Iris pigment epithelial cell (primary cell): ENCODE measurements at places on chromosomes 13 and 19.

DNA sequence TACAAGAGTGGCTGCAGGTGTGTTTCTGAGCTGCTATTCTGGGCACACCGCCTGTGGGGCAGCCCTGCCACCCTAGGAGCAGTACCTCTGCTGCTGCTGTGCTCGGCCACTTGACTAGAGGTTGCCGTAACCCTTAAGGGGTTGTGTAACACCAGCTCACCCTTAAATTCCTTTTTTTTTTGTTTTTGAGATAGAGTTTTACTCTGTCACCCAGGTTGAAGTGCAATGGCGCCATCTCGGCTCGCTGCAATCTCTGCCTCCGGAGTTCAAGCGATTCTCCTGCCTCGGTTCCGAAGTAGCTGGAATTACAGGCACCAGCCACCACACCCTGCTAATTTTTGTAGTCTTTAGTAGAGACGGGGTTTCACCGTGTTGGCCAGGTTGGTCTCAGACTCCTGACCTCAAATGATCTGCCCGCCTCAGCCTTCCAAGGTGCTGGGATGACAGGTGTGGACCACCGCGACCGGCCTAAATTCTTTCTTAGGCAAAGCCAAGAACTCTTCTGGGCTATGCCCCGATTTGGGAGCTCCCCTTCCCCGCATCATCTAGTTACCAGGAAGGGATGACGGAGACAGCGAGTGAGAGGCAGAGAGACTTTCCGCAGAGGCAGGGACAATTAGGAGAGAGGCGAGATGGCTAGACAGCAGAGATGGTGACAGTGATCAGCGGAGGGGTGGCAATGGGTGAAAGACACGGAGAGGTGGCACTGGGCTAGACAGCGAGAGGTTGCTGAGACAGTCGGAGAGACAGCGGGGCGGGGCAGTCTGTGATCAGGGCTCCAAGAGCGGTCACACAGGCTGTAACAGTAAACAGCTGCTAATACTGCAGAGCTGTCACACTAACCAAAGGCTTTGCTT, 4.4 kb upstream of the LILRA5 start:
- no peak for DNase-seq

GRCh38 chr19:50461066-50461875, 15.0 kb upstream of the EMC10 start:
- peak; percentile 71 for DNase-seq

GRCh38 chr13:43522788-43523187, 264.0 kb downstream of the ENOX1 start:
- DNase-seq = peak; percentile 35

- peak; percentile 55 for DNase-seq
Observed at GRCh38 chr19:35828692-35829301, 16.2 kb upstream of the PRODH2 start.

DNA sequence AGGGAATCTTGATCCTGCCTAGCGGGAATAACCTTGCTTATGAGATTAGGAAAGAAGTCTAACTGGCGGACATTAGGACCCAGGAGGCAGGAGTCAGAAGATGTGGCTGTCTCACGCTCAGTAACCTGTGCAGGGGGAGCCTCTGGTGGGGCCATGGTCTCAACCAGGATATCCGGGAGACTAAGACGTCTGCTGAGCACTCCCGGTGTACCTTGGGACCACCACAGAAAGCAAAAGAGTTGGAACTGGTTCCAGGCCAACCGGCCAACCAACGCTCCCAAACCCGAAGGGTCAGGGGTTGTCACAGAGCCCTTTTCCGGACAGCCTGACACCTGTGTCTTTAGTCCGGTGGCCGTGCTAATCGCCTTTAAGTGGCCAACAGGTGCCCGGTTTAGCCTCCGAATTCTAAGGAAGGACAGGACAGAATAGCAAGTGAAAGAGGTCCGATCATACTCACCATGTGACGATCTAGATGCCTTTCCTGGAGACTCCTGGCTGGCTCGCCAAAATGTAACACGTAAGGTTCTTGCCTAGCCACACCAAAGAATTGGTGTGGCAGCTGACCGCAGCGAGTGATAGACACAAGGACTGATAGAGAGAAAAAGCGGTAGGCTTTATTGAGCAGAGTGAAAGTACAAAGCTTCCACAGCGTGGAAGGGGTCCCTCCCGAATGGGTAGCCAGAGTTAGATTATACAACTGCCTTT, 103.9 kb upstream of the DIAPH3 start:
- DNase-seq = peak; percentile 4

- DNase-seq = peak; percentile 68
Observed at GRCh38 chr19:42250666-42251531, 4.0 kb downstream of the ERF start.

- DNase-seq = peak; percentile 66
Observed at GRCh38 chr13:24270639-24271141, 38.7 kb upstream of the C1QTNF9 start.

GRCh38 chr19:13639342-13639929, 124.9 kb upstream of the MRI1 start:
- DNase-seq = no peak

GRCh38 chr19:45437328-45437727, 13.6 kb upstream of the ERCC1 start:
- no peak for DNase-seq

DNA sequence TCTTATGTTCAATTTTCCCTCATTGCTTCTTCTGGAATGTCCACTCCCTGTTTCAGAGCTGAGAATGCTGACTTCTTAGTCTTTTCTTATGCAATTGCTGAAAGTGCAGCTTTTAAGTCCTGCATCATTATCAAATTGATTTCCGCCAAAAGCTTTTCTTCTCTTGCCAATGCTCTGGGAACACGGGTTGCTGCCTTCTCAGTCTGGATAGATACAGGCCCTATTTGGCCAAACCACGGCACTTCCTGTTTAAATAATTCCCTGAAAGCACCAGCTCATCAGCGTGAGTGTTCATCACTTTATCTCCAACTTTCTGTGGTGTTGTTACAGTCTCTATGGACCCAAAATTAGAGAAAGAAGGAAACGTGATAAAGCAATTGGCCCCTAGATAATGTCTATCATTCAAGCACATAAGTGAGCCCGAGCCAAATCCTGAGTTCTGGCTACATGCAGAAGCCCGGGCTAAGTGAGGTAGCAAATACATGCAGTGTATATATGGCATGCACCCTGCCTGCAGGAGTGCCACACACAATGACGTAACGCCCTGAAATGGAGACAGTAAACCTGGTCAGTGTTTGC, 85.7 kb downstream of the CYSLTR2 start:
- DNase-seq = peak; percentile 44

GRCh38 chr19:1467490-1468273, 11.3 kb downstream of the C19orf25 start:
- DNase-seq = no peak

DNA sequence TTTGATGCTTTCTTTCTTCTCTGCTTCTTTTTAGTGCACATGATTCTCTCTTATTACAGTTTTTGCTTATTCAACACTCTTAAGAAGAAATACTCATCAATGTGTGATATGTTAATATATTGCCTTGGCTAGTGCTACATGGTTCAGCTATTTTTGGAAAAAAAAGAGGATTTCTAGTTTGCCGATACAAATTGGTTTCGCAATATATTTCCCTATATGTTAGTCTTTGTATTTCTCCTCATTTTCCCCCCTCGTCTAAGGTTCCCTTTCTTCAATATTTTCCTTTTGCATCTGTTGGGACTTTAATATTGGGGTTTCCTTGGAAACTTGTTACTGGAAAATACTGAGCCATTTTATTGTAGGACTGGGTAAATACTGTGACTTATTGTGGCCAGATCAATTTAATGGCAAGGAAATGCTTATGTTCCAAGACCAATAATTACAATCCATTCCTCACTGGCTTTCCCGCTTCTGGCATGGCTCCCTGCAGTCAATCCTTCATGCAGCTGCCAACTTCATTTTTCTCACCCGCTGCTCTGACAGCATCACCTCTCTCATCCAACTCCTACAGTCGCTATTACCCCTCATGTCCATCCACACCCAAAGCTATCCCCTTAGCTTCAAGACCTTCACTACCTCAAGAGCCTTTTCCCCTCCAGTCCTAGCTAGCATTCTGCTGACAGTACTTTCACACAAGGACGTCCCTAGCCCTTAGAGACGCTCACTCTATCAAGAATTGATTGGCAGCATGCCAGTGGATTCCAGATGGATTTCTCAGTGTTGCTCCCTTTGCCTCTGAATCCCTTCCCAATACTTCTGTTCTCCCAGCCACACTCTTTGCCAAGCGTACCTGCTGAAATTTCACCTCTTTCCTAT, 280.1 kb upstream of the TMTC4 start:
- DNase-seq = peak; percentile 14

GRCh38 chr13:24271601-24272451, 37.6 kb upstream of the C1QTNF9 start:
- DNase-seq = peak; percentile 87

DNA sequence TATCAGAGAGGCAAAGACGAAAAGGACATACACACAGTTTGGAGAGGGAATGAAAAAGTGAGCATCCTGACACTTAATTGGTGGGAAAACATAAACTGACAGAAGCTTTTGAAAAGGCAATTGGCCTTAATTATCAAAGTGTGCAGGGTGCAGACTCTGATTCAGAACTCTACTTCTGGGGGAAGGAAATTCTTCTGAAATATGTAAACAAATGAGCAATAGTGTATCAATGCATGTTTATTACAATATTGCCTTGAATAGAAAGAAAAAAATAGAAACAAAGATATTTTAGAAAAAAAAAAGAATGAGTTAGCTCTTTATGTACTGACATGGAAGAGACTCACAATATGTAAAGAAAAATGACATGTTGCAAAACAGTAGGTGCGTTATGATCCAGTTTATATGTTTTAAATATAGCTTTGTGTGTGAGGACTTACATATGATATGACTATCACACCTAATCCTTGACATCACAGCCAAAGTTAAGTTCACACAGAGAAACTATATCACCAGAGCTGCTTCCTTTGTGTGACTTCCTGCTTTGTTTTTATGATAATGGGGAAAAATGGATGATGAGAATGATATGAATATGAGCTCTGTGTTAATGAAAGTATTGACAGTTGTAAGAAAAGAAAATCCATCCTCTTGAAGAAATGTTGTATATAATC, 182.4 kb downstream of the KCTD12 start:
- no peak for DNase-seq

DNA sequence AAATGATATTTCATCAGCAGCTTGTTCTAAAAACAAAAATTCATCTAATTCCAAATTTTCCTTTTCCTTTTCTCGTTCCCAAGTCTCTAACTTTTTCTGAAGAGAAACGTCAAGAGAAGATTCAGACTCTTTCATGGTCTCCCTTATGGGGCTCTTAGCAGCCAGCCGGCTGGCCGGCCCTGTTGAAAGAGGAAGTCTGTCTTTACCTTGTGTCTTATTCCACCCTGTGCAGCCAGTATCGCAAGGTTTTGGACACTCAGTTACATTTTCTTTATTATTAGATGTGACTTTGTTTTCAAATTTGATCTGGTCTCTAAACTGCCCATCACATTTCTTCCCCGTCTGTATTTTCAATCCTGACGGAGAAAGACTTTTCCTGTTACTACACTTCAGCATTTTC, 142.3 kb downstream of the RNF17 start:
- DNase-seq = no peak

- no peak for DNase-seq
Observed at GRCh38 chr19:40322951-40323615, 25.1 kb downstream of the C19orf47 start.

GRCh38 chr13:26262156-26262555, 8.2 kb downstream of the CDK8 start:
- no peak for DNase-seq

GRCh38 chr13:97953376-97953970, at the start of gene IPO5:
IPO5 (plus strand) TSS chr13:97953675; CDS start chr13:97976697, 23,022 bp downstream.
- DNase-seq = peak; percentile 31

GRCh38 chr19:19297759-19298158, 22.6 kb downstream of the SUGP1 start:
- no peak for DNase-seq

DNA sequence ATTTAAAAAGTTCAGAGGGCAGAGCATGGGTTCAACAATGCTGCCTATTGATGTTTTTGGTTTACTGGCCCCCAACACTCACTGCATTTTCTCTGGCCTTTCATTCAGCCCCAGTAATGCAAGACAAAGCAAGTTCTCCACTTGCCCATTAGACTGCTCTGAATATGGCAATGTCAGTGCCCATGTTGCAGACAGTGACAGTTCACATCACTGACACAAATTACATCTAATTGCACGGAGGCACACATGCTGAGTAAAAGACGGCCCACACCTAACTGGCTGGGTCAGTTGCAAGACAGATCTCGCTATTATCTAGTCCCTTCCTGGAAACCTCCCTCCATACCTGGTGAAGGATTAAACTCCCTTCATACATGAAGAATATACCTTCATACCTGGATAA, 54.0 kb downstream of the ENOX1 start:
- no peak for DNase-seq

DNA sequence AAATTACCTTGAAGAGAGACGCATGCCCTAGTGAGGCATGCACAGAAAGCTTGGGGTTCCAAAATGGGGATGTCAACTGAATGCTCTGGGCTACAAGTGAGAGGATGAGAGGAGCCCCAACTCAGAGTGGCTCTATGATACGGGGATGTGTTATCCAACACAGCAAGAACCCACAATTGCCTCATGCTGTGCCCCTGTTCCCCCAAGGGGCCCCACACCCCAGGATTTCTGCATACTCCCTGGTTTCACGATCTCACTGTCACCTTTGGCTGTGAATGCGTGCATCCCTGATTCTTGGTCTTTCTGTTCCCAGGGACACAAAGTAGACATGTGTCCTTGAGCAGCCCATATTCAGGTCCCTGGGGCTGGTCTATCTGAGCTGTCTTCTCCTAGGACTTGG, 29.3 kb downstream of the WDR88 start:
- DNase-seq = no peak

- no peak for DNase-seq
Observed at GRCh38 chr19:28374971-28375370, 838.0 kb downstream of the UQCRFS1 start.

DNA sequence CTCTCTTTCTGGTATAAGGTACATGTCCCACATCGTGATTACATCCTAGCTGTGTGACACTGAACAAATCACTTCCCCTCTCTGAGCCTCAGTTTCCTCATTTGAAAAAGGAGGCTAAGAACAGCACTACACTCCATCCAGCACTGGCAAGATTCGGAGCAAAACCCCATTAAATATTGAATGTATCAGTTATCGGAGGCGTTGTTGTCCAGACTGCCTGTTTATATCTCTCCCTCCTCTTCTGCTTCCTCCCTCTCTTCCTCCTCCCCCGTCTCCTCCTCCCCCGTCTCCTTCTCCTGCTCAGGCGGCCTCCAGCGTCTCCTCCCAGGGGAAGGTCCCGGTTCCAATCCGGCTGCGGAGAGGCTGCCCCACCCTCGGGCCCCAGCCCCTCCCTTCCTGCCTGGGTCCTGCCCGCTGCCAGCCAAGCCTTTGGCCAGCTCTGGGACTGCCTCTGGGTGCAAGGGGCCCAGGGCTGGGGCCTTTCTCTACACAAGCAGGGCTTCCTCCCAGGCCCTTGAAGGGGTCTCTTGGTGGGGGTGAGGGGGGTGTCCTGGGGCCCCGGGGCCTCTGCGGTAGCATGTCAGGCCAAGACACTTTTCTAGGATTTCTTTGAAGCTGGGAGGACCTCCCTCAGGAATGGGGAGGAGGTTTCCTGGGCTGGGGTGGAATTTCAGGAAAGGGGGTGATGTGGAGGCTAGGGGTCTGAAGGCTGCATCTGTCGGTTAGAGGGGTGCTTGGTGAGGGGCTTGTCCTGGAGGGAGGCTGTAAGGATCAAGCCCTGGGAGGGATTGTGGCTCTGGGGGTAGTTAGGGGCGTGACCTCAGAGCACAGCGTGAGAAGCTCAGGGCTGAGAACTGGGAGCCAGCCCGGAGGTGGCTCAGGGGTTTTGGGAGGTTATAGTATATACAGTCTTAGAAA, 1.9 kb downstream of the RRAS start:
- peak; percentile 72 for DNase-seq
